ENCODE measurements at places on chromosomes 7 and 10.

- DNase-seq: no peak
Observed at GRCh38 chr7:50869108-50869725, 86.5 kb upstream of the GRB10 start.

DNA sequence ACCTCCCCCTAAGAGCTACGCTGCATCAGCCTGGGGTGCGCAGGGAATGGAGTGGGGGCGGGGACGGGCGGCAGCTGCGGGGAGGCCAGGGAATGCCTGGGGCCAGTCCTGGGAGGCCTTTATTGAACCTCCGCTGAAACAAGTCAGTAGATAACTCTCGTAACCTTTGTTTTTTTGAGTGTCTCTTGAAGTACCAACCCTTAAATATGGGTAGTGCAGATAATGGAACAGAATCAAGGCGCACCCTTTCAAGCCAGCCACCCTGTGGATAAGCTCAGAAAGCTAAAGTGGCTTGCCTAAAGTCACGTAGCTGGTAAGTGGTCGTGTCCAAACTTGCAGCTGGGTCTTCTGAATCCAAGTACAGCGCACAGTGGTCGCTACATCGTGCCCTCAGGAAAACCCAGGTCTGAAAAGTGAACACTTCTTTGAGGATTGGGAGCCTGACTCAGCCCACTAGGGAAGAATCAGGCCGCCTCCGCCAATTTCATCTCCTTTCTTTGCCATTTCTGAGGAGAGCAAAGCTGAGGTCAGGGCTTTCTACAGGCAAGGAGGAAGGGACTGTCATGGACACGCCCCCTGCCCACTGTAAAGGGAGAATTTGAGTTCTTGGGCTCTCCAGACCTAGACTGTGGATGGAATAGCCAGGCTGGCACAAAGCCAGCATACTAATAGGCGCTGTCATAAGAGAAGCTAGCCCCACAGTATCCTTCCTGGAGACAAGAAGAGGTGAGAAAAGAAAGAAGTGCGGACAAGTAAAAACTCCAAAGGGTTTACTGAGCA, 3.2 kb upstream of the EGR2 start:
- no peak for DNase-seq

DNA sequence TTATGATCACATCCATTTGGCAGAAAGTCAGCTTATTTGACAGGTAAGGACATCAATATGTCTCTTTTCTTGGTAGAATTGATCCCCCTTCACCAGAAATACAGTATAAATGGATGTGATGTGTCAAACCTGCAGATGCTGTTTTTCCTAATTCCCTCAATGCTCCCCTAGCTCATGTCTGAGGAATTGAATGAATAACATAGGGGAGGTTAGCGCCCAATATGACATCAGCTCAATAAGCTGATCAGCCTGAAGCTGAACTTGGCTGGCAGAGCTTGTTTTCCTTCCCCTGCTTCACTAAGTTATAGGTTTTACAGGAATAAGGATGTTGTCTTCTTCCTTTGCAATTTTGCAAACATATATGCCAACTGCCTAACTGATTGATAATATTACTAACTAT, 132.5 kb downstream of the REEP3 start:
- DNase-seq: no peak

- DNase-seq: no peak
Observed at GRCh38 chr7:154633641-154634040, 369.3 kb downstream of the PAXIP1 start.

DNA sequence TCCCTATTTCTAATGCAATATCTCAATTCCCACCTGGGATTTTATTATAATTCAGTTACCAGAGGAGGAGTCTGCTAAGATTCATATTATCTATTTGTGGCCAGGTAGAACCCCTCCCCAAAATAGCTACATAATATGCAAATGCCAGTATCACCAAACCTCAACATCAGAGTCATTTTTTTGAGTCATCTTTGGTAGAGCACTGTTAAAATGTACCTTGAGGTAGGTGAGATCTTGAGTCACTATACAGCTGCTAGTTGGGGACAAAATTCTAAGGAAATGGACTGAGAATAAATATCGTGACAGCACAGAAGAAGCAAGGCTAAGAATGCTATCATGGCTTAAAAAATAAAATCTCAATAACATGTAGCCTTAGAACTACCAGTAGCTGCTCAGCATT, 4.7 kb upstream of the CRYGN start:
- no peak for DNase-seq

- DNase-seq: no peak
Observed at GRCh38 chr7:44769776-44770294, 21.2 kb downstream of the ZMIZ2 start.

DNA sequence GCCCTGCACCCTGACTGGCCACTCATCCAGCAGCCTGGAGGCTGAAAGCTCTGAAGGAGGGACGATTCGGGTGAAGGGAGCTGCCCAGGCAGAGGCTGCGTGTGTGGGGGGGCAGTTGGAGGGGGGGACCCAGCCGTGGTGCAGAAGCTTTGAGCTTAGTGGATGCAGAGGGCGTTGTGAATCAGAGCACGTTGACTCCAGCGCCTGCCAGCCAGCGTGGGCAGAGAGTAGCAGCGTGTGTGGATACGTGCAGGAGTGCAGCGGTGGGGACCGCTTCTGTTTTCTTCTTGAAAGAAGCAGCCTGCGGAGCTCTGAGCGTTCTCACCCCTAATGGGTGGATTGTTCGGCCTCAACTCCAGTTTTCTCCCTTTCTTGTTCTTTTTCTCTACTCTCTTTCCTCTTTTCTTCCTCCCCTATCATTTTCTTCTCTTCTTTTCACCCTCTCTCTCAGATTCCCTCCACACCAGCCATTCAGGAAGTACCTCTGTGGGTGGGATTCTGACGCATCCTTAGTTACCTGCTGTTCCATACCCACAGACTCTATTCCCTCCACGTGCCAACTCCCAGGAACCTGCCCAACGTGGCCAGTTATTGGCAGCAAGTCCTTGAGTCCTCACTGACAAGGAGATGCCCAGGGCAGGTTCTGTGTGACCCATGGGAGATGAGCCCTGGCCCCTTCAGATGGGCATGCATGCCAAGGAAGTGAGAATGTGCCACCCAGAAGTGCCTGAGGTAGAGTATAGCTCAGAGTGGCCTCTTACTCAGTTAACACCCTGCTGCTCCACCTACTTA, 47.4 kb downstream of the SORCS3 start:
- no peak for DNase-seq

DNA sequence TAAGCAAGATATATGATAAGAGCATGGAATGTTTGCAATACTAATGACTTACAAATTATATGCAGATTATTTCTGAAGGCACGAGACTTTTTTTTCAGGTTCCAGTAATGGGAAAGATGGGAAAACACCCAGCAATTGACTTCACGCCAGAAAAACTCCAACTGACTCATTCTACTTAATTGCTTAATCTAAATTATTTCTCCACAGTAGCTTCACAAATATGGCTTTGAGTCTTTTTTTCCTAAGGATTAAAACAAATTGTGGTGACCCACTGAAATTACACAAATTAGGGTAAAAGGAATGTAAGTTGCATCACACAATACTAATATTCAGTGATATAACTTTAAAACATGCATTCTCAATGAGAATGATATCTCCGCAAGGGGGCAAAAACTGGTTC, 138.7 kb downstream of the GNAI1 start:
- DNase-seq: no peak

DNA sequence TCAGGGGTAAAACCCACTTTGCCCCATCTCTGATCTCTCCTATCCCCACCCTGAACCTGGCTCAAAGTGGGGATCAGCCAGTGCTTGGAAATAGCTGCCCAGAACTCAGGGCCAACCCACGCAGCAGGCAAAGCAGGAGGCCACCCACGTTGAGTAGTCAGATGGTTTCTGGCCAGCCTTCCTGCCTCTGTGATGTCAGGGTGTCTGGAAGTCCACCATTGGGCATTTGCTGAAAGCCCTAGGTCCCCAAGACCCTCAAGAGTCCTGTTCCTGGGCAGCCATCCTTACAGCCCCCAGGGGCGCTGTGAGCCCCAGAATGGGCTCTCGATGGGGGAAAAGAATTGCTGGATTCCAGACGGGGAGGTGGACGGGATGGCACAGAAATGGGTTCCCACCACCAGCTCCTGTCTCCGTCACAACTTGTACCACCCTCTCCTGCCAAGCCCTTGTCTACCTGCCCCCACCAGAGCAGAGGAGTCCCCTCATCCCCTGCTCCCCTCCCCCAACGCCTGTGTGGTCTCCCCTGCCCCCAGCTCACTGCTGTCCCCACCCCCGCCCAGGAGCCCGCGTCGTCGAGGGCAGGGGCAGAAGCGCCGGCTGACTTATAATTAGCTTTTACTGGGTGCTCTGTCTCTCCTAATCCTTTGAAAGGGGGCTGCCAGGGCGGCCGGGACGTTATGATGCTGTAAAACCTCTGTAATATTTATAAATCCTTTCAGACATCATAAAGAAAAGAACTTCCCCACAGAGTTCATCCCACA, 3.9 kb downstream of the MYL10 start:
- DNase-seq: no peak

DNA sequence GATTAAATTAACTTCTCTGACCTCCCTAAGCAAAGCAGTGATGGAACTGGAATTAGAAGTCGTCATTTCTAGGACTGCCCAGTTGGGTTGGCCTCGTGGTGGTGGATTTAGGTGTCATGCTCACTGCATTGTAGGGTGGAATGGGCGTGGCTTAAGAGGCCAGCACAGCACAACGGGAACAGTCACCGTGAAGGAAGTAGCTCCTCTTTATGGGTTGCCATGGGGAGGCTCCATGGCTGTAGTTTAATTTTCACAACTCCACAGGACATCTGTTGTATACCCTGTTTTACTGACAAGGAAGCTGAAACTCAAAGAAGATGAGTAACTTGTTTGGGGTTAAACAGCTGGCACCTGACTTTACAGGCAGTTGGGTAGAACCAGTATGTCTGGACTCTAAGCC, 208.3 kb downstream of the CELF2 start:
- DNase-seq: no peak

DNA sequence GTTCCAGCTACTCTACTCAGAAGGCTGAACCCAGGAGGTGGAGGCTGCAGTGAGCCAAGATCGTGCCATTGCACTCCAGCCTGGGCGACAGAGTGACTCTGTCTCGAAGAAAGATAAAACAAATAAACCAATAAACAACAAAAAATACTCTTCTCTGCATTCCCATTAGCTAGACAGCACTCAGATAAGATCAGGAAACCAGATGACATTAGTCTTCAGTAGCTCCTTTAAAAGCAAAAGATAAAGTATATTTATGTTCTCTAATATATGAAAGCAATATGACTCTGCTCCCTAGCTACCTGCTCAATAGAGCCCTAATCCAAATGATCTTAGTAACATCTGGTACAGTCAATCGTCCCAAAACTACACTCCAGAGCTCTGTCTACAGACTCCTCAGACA, 212.9 kb downstream of the ELMO1 start:
- no peak for DNase-seq

DNA sequence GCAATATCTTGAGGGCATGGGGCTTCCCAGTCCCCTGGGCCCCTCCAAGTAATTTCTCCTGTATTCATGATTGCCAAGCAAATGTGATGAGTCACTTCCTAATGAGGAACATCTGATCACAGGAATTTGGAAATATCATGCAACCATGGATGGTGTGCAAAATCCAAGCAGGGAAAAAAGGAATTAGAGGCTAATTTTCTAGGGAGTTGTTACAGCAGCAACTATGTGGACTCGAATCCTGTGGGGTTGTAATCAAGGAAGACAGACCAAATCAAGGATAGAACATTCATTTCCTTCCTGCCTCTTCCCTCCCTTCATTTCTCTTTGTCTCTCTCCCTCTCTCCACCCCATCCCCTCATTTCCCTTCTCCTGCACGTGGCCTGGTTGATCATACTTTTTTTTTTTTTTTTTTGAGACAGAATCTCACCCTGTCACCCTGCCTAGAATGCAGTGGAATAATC, 23.9 kb upstream of the AGFG2 start:
- DNase-seq: no peak

GRCh38 chr7:35700333-35700732, 5.4 kb upstream of the HERPUD2 start:
- no peak for DNase-seq

DNA sequence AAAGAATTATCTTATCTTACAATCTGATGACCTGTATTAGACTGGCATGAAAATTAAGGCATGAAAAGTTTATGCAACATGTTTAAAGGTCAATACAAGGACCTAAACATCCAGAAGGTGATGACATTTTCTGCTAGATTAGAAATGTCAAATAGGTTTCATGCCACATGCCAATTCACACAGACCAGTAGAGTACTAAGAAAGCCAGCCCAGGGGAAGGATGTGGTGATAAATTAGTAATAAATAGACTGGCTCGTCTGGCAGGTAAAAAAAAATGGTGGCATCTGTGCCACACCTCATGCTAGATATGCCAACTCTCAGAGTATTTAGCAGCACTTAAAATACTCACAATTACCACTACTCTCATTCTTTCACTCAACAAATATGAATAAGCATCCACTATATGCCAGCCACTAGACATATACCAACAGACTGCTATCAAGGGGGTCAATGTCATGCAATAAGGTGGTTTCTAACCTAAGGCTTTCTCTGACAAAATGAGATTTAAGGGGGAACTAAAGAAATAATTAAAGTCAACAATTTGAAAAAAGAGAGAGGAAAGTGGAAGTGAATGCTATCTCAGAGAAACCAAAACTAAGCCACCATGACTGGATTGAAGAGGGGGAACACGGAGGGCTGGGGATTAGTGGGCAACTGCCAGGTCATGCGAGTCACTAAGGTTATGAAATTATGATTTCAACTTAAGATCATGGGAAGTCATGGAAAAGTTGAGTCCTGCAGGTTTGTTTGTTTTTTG, 83.5 kb downstream of the SGMS1 start:
- no peak for DNase-seq

- no peak for DNase-seq
Observed at GRCh38 chr7:16422103-16422435, 731 bp upstream of the CRPPA start.

DNA sequence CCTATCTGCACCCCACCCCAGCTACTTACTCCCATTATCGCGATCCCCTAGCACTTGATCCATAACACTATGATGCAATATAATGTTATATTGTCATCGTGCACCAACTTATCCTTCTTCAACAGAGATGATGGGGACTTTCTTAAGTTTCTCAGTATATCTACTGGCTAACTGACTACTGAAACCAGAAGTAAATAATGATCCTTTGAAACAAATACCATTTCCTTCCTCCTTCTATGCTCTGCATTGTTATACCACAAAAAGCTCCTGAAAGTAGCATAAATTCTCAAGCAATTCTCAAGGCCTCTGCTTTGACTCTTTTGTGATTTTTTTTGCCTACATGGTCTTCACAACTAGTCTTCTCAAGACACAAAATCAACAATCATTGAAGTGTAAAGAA, 68.9 kb downstream of the HTR7 start:
- DNase-seq: no peak

GRCh38 chr7:34104115-34104514, 198.8 kb downstream of the BMPER start:
- DNase-seq: no peak

Measured in stimulated activated CD8-positive, alpha-beta memory T cell treated with anti-CD3 and anti-CD28 coated beads, Interleukin-7, amount 100 ng/mL, for 1 hour (primary cell).